ENCODE measurements at places on chromosomes 3 and 15.

- no peak for DNase-seq
These were observed 16.9 kb downstream of the TIGIT start for GRCh38 chr3:114310695-114311094.

DNA sequence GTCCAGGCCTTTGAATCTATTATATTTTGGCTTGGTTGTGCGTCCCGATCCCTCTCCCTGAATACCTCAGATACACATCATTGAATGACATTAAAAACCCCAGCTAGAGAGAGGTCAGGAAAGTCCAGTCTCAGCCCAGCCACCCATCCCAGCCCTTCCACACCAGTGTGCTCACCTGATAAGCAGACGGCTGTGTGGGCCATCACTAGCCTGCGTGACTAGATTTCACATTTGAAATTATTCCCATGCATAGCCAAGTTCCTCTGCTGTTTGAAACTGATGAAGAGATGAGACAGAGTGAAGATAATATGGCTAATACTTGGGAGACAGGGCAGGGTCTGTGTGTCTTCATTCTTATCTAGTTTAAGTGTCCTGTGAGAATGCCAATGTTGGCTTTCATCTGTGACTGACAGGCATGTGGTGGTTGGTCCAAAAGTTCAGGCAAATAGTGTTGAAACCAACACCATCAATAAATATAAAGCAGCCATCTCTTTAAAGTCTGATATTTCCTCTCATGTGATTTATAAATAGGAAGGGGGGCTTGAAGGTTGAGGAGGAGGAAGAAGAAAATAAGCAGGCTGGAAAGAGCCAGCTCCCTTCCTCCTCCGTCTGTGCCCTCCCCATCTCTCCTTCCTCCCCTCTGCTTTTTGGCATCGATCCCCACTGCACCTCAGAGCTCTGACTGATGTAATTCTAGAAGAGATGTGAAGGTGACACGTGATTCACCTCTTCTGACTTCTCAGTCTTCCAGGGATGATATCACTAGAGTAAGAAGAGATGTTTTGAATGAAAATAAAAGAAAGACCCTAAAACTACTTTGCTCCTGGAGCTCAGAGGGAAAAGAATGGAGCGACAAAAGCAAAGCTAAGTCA lies 5.1 kb downstream of the FAM43A start:
- peak; percentile 41 for DNase-seq

DNA sequence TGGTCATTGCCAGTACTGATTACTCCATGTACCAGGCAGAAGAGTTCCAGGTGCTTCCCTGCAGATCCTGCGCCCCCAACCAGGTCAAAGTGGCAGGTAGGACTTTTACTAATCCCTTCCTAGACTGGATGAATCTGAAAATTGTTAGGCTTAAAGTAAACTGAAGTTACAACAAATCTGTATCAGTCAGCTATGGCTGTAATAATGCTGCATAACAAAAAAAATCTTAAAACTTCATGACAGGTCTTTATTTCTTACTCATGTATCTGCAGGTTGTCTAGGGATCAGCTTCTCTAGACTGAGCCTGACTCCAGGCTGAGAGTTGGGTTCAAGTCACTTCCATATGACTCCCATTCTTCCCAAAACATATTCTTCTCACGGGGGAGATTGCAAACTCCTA lies 93.7 kb downstream of the MESD start:
- no peak for DNase-seq

GRCh38 chr3:197327701-197328100 lies 29.3 kb upstream of the DLG1 start:
- DNase-seq: no peak

DNA sequence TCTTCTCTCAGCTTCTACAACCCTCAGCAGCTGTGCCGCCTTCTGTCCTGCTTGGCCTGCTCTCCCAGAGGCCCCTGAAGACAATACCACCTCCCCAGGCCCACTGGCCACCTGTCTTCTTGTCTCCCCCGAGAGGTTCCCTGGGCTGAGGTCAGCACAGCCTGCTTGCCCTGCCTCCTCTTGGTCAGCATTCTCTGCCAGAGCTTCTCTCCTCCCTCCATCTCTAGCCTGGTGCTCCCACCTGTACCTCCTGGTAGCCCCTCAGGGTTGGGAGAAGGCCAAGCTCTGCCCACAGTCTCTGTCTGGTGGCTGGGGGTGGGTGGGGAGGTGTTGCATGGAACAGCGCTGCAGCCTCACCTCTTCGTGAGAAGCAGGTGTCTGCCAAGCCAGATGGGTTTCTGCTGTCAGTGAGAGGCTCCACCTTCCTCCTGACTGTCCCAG lies 5.6 kb upstream of the ISLR start:
- DNase-seq: no peak

GRCh38 chr3:108088697-108089096 lies 2.1 kb downstream of the CD47 start:
- DNase-seq: no peak

- no peak for DNase-seq
These were observed 973.6 kb downstream of the EPHA3 start for GRCh38 chr3:90080988-90081387.
